Left ventricle myocardium inferior (tissue), 1 donor: ENCODE measurements at places on chromosomes 7 and 10. TPM values are rescaled to one million over a fixed set of nuclear protein-coding genes. Genes with fewer than 3 reads are reported as not detected.
A peak's percentile ranks its signal among the peaks of the same experiment; 100 is the strongest.

Gene MACC1
- total RNA-seq = 0.03 TPM

GRCh38 chr7:143850682-143851081, 51.3 kb downstream of the TCAF1 start:
- no peak for DNase-seq

DNA sequence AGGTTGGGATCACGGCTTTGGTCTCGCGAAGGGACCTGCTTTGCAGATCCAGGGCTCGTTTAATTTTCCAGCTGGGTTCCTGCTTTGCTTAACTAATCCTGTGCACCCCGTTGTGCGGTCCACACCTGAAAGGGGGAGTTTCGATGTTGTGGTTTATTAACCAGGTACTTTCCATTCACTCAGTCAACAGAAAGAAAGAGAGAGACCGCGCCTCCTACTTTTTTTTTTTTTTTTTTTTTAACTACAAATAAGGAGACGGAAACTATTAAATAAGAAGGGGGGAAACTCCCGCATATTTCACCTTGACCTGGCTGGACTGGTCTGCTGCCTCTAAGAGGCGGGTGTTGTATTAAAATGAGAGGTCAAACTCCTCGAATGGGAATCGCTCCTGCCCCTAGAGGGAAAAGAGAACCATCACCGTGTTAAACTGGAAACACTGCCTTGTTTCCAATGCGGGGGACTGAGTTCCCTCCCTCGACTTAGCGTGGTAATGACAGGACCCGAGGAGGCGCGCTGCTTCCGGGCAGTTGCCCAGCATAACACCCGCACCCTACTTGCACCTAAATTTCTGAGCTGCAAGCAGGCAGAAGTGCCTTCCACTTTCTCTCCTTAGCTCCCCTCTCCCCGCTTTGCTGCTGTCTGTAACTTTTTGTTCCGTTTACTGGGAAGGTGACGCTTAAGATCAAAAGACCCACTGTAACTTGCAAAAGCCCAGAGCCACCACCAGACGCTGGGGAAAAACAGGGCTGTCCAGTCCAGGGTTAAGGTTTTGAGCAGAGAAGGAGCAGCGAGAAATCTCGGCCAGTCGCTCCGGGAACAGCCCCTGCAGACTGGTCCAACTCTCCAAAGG, 1.1 kb upstream of the ITGB8 start:
- peak; percentile 42 for DNase-seq

- no peak for DNase-seq
Observed at GRCh38 chr10:31584876-31585275, 265.9 kb downstream of the ZEB1 start.

- no peak for DNase-seq
Observed at GRCh38 chr7:22001345-22002004, 55.8 kb upstream of the CDCA7L start.

- DNase-seq = no peak
Observed at GRCh38 chr10:113452146-113452845, 100.6 kb upstream of the HABP2 start.

GRCh38 chr10:47366181-47366631, 17.9 kb downstream of the ZNF488 start:
- DNase-seq = no peak
